ENCODE measurements at places on chromosomes 3 and 15. TPM values are rescaled to one million over a fixed set of nuclear protein-coding genes. Genes with fewer than 3 reads are reported as not detected.

FAM81A gene
- total RNA-seq = 0.36 TPM

TICRR gene
- 0.25 TPM for total RNA-seq

TNNC1 gene
- 1.0 TPM for total RNA-seq

ZNF592 gene
- 33.6 TPM for total RNA-seq

SPESP1 gene
- total RNA-seq = 12.1 TPM

ATP13A5 gene
- not detected for total RNA-seq

GUCA1C gene
- total RNA-seq = not detected

SAXO2 gene
- 10.0 TPM for total RNA-seq

PLOD2 gene
- total RNA-seq = 41.3 TPM

INSYN1 gene
- 86.3 TPM for total RNA-seq

DPPA2 gene
- total RNA-seq = not detected

STRIT1 gene
- total RNA-seq = not detected

DLL4 gene
- 2.6 TPM for total RNA-seq

CDCP1 gene
- 0.30 TPM for total RNA-seq

KLHL40 gene
- not detected for total RNA-seq

CNOT10 gene
- 29.6 TPM for total RNA-seq

COL6A5 gene
- not detected for total RNA-seq

ECE2 gene
- total RNA-seq = not detected

GOLGA8H gene
- total RNA-seq = 0.36 TPM

SEMA3G gene
- total RNA-seq = 2.2 TPM
